ENCODE measurements at places on chromosomes 13 and 19.

DNA sequence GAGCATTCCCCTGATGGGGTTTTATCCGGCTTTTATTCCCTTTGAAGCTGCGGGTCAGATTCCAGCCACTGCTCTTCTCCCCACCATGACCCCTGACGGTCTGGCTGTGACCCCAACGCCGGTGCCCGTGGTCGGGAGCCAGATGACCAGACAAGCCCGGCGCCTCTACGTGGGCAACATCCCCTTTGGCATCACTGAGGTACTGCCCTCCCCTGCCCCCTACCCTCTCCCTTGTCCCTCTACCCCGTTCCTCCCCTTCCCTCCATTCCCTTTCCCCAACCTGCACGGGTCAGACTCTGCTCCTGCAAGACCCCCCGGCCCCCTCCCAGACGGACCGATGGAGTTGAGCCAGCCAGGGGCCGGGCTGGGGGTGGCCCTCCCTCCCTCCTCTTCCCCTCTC is 6.2 kb downstream of the U2AF2 start:
- no peak for DNase-seq

DNA sequence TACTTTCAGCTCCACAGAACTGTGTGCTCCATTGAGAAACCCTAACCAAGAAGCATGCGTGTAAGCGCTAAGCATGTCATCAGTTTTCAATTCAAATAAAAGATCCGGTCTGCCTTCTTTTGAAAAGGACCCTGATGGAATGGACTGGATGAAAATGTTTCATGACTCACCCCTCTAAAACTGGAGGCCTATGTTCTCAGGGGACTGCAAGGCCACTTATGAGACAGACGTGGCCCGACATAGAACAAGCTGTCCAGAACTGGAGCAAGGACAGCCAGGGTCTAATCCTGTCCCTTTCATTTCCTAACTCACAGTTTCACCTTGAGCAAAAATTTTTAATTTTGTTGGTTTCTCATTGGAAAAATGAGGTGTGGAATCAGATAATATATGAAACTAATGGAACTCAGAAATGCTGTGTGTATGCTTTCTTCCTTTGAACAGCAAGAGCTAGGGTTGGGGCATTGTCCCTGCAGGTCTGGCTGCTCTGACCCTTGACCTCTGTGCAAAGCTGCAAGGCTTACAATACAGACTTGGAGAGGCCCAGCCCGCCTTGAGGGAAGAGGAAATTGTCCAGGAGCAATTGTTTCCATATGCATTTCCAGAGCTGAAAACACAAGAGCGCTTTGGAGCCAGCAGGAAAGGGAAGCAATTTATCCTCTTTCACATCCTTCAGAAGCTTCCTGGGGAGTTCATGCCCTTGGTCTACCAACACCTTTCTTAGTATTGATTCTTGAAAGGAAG is 553.4 kb upstream of the KLF12 start:
- no peak for DNase-seq

DNA sequence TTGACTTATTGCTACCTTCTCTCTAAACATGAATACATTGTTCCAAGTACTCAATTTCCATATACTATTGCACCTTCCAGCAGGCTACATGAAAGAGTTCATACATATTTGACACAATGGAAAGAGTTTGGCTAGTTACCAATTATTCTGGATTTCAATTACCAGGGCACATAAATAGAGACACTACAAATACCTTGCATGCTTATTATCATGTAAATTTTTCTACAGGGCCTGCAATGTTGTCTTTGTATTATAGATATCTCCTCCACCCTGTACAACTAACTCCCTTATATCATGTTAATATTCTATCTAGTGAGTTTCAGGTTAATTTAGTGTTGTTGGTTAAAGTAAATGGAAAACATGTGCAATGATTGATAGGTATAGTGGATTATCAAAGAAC is 540.7 kb upstream of the SLITRK5 start:
- no peak for DNase-seq

DNA sequence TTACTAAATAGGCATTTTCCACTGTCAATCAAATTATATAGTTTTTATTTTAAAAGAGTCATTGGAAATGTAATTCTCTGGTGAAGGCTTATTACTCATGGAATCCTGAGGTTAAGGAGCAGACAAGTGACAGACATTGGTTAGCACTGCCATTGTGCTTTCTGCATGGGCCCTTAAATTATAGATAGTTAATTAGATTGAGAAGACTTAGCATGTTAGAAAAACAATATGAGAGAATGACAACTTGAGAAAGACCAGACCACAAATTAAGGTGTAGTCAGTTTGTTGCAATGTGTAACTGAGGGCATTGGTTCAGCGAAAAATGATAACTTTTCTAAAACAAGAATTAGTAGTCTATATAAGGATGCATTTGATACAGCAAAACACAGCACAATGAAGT is 195.5 kb downstream of the SLITRK6 start:
- no peak for DNase-seq

DNA sequence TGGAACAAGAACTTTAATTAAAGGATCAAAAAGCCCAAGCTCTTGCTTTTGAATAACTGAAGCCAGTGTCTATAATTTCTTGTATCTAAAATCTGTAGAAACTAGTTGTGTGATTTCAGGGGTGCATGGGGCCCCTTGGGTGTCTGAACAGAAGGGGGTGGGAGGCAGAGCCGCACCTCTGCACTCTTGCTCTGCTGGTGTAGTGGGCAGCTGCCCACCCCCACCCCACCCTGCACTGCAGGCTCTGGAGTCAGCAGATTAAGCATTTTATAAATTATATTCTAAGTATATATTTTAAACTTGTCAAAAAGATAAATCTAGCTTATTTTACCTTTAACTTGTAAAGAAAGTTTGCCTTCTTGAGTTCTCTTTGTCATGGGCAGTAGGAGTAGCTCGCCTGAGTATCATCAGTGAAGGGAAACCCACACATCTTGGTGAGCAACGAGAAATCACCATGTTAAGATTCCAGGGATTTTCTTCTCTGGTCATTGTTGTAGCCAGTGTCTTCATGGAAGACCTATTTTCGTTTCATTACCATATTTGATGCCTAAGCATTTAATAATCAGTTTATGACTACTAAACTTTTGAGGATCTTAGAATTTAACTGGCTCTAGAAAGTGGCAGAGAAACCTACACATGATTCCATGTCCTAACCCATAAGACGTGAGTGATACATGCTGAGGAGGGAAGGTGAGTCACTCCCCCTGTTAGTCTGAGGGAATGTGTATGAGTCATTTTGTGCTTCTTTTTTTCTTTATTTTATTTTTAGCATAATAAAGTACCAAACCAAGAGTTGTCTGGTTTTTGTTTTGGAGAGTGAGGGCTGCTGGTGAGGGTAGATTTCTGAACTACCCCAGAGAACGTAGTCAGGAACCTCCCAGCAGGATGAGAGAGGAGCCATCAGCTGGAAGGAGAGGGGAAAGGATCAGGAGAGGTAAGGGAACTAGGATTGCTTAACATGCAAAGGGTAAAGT is 7.7 kb downstream of the UBE2L5 start:
- DNase-seq = peak; percentile 60

DNA sequence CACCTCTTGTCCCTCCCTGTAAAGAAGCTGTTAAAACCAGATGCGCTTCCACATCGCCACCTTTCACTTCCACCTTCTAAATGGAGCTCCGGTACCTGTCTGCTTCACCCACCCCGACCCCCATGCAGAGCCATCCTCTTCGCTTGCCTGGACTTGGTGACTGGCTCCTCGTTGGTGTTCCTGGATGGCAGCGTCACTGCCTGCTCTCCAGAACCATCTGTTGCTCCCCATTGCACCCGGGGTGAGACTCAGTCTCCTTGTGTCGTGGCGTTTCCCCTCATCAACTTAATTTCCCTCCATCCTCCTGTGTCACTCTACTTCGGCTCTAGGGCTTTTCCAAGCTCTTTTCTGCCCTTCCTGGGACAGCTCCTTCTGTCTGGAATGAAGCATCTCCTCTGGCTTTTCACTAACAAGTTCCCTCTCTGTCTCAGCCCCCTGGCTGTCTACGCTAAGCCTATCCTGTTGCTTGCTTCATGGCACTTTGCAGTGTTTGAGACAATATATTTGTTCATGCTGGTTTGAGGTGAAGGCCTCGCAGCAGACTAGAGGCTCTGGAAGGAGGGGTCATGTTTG is 10.3 kb downstream of the CEBPG start:
- no peak for DNase-seq

- no peak for DNase-seq
Measured at GRCh38 chr19:30625947-30626625, 253.9 kb downstream of the ZNF536 start.

GRCh38 chr19:2491130-2491801 is 15.3 kb downstream of the GADD45B start:
- DNase-seq = no peak

Measured in A549 (cell line).